Chondrocyte (in vitro differentiated cells): ENCODE measurements at places on chromosomes 12 and 14. TPM values are rescaled to one million over a fixed set of nuclear protein-coding genes. Genes with fewer than 3 reads are reported as not detected.

DNA sequence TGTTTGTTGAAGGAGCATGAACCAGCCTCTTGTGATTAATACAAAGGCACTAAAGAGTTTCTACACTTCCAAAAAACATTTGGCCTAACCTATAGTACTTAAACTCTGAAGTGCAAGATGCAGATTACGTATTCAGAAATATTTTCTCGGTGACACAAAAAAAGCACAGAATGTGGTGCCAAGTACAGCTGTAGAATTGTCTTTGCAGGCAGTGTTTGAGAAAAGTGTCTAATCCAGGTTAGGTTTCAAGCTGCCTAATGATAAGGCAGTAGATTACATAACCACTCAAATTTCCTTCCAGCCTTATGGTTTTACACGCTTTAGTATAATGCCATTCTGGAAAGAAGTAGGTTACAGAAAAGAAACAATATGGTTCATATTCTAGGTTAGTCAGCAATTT is 205.2 kb downstream of the KLHL28 start:
- DNase-seq: no peak

HOTAIR gene
- not detected in 3 replicates for total RNA-seq

DNA sequence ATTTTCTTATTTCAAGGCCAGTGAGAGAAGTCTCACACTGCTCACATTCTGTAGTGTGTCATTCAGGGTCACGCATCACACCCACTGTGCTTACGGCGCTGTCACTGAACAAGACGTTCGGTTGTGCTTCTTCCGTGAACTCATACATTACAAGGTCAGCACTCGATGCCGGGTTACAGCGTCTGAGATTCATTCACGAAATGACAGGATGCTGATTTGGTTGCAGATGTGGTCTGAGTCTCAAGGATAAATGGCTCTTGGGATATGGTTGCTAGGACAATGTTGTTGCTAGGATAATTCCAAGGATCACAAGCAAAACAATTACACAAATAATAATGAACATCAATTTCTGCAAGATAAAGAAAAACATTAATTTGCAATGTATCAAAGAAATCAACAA is 47.4 kb downstream of the STX2 start:
- no peak for DNase-seq

DNA sequence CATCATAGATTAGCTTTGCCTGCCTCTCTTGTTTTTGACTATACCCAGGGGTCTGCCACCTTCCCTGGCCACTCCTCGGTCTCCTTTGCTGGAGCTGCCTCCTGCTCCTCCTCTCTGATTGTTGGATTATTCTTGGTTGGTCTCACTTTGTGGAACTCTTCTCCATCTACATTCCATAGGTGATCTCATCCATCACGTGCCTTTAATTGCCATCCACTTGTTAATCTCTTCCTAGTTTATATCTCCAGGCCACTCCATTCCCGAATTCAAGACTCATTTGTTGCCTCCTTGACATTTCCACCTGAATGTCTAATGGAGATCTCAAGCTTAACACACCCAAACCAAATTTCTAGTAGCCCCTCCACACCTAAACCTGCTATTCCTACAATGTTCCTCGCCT is 5.4 kb downstream of the POLR3B start:
- no peak for DNase-seq

GZMH gene
- total RNA-seq: not detected in 3 replicates

DNA sequence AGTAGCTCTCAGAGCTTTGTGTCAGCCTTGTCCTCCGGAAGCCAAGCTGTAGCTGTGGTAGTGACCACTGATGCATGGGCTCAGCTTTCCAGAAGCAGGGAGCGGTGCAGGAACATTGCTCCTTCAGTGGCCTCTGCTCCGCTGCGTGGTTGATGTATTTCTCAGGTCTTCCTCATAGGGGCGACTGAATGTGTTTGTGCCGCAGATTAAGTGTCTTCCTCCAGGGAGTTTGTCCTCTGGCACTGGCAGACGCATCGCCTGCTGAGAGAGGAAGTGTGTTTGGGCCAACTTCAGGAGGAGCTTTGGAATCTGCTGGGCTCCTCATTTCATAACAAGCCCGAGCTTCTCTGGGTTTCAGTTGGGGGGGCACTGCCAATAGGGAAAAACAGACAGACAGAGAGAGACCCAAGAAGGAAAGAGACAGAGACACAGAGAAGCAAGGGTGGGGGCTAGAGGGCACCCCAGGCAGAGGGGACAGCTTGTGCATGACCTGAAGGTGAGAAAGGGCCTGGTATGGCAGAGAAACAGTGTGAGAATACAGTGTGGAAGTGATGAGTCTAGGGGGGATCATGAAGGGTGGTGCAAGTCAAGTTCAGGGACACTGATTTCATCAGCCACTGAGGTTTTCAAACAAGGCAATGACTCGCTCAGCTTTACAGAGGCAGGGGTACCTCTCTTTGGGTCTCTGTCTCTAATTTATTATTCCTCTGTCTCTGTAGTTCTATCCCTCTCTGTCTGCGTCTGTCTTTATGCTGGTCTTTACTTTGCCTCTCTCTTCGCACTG is 69.4 kb upstream of the PRIMA1 start:
- DNase-seq: no peak

GRCh38 chr14:44963775-44964380 is 1.9 kb downstream of the TOGARAM1 start:
- no peak for DNase-seq

- DNase-seq: no peak
Observed at GRCh38 chr12:89571491-89572195, 45.8 kb upstream of the POC1B start.

GRCh38 chr14:105418269-105419194 is 1.1 kb upstream of the MTA1 start:
- no peak for DNase-seq
